ENCODE measurements at places on chromosomes 12 and 14.

DNA sequence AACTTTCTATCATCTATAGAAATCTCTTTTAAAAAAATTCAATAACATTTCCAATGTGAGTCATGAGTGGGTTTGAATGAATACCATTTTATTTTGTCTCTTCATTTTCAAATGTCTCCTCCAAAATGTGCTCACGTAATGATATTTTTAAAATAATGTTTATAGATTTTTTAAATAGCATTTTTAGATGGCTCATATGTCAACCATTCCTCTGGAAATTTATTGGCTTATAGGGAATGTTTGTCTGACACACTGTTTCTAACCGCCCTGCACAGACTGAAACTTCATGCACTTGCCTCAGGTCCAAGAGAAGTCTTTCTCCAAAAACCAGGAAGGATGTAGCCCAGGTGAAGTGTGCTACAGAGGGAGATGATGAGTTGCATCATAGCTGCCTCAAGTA, 88.8 kb upstream of the PLEKHG7 start:
- DNase-seq, result no peak

GRCh38 chr14:88775532-88775931, 17.2 kb downstream of the EML5 start:
- DNase-seq, result no peak

GRCh38 chr12:69243099-69244084, 4.0 kb downstream of the CPSF6 start:
- no peak for DNase-seq

GRCh38 chr12:49707812-49708147, 575 bp upstream of the FMNL3 start:
- DNase-seq, result no peak

GRCh38 chr12:117699118-117699517, 269.7 kb downstream of the KSR2 start:
- no peak for DNase-seq

DNA sequence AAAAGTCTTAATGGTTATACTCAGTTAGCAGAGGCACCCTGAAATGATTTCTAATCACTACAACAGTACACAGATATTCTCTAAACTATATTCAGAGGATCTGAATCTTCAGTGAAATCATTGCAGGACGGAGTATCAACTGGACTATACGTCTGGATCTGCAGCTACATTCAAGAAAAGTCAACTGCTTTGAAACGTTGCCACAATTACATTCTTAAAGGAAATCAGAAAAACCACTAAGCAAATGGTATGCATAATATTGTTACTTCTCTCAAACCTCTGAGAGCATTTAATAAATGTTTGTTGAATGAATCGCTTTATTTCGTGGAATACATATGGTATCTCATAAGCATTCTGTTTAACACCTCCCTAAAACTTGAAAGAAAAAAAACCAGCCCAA, 67.4 kb downstream of the MED13L start:
- DNase-seq, result no peak

DNA sequence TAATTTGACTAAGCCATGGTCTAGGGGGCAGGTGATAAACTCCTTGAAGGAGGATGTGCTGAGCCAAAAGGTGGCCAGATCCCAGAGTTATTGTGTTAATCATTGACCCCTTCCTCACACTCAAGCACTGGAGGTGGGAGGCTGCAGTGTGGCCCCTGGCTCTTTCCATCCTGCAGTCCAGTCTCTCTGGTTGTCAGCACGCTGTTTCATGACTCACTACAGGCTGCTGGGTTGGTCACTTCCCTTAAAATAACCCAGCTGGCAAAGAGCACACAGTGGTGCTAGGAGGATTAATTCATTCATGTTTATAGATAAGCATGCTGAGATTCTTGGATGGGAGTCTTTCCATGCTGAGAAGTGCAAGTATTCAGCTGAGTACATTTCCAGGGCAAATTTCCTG, 228.9 kb downstream of the ANO2 start:
- DNase-seq, result no peak

GRCh38 chr12:42372154-42372791, 46.3 kb downstream of the PPHLN1 start:
- peak; percentile 65 for DNase-seq

- peak; percentile 2 for DNase-seq
Measured at GRCh38 chr12:87317302-87317701, 711.9 kb downstream of the C12orf50 start.

- DNase-seq, result no peak
Measured at GRCh38 chr14:85413836-85414526, 116.0 kb upstream of the FLRT2 start.

DNA sequence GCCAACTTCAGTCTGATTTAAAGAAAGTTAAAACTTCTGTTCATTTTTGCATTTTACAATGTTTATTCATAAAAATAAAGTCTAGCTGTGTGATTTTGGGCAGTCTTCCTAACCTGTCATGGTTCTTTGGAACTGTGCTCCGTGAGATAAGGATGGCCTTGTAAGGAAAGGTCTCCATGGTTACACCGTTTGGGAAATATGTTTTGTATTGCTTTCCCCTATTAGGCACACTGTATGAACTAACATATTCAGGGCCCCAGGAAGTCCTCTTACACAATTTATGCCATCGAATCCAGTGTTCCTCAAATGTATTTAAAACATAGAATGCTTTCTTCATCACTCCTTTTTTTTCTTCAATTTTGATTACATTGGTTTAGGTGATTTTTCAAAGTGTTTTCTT, 54.5 kb downstream of the APAF1 start:
- DNase-seq, result no peak

DNA sequence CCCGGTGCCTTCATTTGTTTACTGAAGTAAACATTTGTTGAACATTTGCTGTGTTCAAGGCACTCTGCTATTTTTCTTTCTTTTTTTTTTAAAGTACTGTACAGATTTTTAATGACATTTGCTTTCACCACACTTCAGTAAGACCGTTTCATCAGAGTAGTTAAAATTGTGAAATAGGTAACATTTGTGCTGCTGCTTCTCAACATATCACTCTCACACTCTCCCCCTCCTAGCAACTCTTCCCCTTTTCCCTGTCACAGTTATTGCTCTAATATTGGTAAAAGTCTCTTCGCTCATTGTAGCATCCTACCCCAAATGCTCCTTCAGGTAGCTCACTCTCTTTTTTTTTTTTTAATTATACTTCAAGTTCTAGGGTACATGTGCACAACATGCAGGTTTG, 49.6 kb downstream of the SRGAP1 start:
- no peak for DNase-seq
